ENCODE measurements at places on chromosomes 12 and 14. TPM values are rescaled to one million over a fixed set of nuclear protein-coding genes. Genes with fewer than 3 reads are reported as not detected.

GRCh38 chr14:29687866-29688265 is 239.8 kb downstream of the PRKD1 start:
- DNase-seq, result peak; percentile 30

DNA sequence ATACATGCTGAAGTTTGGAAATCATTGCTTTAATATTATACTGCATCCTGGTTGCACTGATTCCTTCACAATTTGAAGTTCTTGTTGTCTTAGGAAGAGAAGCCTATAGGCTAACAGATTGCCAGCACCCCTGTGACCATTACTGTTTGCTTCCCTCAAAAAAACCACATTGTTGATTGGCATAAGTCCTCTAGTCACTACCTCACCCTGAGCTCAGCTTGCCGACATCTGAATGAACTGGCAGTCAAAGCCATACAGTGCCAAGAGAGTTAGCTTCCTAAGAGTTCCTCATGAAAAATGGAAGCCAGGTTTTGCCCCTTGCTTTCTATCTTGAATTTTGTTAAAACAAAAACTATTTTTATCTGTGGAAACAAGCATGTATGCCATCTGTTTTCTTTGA is 276.1 kb downstream of the SYT1 start:
- no peak for DNase-seq

GRCh38 chr14:36012621-36013020 is 163.9 kb downstream of the PTCSC3 start:
- DNase-seq, result no peak

- no peak for DNase-seq
These were observed at the start of gene OR11G2 for GRCh38 chr14:20190596-20190995. Gene OR11G2 (plus strand): TSS chr14:20190896. CDS start chr14:20197438, 6,542 bp downstream.

DNA sequence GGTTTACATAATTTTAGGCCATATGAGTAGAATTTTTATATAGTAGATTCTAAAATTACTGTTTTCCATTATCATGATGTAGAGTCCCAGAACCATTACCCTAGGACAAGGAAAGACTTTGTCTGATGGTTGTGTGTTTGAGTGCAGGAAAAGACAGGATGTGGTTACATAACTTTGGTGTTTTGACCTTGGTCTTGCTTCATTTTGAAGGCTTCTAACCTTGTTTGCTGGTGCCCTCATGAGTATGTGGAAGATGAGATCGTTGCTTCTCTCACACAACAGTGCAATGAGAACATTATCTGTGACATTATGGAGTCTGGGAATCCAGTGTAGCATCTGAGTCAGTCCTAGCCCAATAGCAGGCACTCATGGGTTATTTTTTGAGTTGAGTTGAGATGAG is 106.2 kb downstream of the IGF1 start:
- DNase-seq, result no peak

GRCh38 chr12:104303538-104304151 is at the start of gene EID3:
Gene EID3 (plus strand): TSS chr12:104303739. CDS start chr12:104303935, 196 bp downstream.
- DNase-seq, result peak; percentile 67

- DNase-seq, result no peak
These were observed 501.1 kb downstream of the APAF1 start for GRCh38 chr12:99146185-99146584.

DNA sequence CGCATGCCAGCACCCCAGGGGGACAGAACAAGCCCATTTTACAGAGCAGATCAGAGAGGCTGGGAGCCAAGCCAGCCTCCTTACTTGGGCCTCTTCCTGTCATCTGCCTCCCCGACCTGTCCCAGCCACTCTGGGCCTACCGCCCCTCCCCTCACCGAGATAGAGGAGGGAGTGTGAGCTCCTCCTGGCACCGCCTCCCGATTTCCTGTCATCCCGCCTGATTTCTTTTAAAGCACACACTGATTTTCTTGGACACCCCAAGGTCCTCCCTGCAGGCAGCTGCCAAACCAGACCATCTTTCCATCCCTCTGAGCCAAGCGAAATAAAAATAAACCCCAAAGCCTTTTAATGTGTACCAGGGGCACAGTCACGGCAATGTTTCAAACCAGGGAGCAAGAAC is 108.4 kb downstream of the RFLNA start:
- DNase-seq, result no peak

GRCh38 chr12:75751769-75752471 is 240.5 kb upstream of the KRR1 start:
- DNase-seq, result no peak

GRCh38 chr12:10354071-10354470 is 35.8 kb downstream of the KLRK1 start:
- no peak for DNase-seq

GRCh38 chr14:94625353-94625635 is 13.1 kb downstream of the SERPINA3 start:
- DNase-seq, result no peak

GRCh38 chr12:120367924-120368788 is 808 bp downstream of the MSI1 start:
- DNase-seq, result no peak

GRCh38 chr12:110367181-110367864 is 36.2 kb downstream of the ANAPC7 start:
- DNase-seq, result no peak

ENDOU gene
- total RNA-seq, result not detected

CD63 gene
- total RNA-seq, result 6,536 TPM

LRFN5 gene
- 12.1 TPM for total RNA-seq

NRXN3 gene
- total RNA-seq, result 0.18 TPM

RTL1 gene
- not detected for total RNA-seq
